Muscle of arm (tissue), 14 donors: ENCODE measurements at places on chromosomes 3 and 15.
A peak's percentile ranks its signal among the peaks of the same experiment; 100 is the strongest.

DNA sequence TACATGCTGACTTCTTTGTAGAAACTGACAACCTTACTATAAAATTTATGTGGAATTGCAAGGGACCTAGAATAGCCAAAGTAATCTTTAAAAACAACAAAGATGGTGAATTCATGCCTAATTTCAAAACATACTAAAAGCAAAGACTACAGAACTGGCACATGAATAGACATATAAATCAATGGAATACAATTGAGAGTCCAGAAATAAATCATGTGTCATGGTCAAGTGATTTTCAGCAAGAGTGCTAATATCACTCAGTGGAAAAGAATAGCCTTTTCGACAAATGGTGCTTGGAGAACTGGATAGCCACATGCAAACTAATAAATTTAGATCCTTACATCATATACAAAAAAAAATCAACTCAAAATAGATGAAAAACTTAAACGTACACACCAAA, 8.7 kb downstream of the IMPG2 start:
- DNase-seq, result no peak

- DNase-seq, result no peak
These were observed 3.6 kb downstream of the CRTAP start for GRCh38 chr3:33117461-33117860.

DNA sequence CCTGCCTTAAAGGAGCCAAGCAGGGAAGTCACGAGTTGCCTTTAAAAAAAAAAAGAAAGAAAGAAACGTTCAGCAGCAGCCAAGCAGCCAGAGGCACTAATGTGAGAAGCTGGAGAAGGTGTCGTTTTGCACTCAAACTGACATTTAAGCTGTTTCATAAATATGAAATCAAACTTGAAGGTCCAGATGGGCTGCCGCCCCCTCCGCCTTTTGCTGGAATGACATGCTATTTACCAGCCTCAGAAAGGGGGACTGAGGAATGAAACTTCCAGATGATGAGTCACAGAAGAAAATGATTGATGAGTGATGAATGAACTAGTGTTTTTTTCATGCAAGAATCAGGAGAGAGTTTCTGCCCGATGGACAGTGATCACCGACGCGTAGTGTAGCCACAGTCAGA, 396.8 kb downstream of the IGSF11 start:
- no peak for DNase-seq

DNA sequence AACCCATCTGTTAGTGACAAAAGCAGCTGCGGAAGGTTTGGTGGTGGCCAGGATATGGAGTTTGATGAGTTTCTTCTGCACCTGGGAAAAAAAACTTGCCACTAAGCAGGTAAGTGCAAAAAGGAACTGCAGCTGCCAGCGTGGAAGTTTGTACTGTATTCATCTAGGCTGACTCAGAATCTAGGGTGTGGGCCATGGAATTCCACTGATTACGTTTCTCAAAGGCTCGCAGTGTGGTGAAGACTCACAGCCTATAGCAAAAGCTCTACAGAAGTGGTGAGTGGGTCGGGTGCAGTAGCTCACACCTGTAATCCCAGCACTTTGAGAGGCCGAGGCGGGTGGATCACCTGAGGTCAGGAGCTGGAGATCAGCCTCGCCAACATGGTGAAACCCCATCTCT, 334.6 kb upstream of the GRM7 start:
- no peak for DNase-seq

- no peak for DNase-seq
These were observed 683 bp upstream of the CPEB1 start for GRCh38 chr15:82647835-82648256.

GRCh38 chr3:153614140-153614539, 452.1 kb downstream of the RAP2B start:
- DNase-seq, result no peak

DNA sequence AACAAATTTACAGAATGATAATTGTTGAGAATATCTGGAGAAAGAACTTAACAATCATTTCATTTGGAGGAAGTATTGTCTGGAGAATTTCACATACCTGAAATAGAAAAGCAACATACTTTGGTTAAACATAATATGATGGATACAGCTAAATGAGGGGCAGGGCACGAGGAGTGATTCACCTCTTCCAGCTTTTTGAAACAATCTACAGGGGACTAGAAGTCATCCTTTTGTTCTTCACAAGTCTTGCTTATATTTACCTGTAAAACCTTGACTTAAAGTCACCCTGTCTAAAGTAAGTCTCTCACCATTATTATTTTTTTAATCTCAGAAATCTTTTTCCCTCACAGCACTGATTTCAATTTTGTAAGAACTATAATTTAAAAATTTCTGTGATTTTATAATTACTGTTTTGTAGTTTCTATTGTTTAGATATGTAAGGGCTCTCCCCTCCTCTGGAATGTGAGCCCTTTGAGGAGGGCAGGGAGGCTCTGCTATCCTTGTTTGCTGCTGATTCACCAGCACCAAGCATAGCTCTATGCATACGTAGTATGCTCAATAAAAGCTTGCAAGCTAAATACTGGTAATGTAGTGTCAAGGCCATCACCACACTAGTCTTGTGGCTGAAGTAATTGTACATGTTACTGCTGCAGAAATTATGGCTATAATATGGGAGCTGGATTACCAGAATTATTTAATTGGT, 193.9 kb upstream of the THRB start:
- no peak for DNase-seq

- DNase-seq, result no peak
These were observed 122.3 kb upstream of the BHLHE40 start for GRCh38 chr3:4856986-4857385.

- DNase-seq, result no peak
These were observed 31.7 kb downstream of the POC1A start for GRCh38 chr3:52122491-52122890.

GRCh38 chr15:45645026-45645980, 10.5 kb downstream of the SQOR start:
- no peak for DNase-seq

DNA sequence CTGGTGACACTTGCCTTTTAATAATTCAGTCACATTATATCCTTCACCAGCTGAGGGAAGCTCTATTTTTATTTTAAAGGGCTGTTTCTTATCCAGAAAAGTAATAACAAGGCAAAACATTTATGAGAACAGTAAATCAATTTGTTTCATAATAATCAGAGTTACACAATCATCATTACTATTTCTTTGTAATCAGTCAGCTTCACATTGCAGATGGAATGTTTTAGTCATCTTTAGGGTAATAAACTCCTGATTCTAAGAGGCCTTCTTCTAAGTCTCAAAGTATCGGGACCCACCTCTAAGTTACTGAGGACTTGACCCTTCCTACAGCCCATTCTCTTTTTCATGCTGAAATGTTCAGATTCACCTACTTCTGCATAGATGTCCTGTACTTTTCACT, 298.3 kb upstream of the TGFBR2 start:
- DNase-seq, result no peak

- DNase-seq, result no peak
These were observed 16.6 kb downstream of the NFKBIZ start for GRCh38 chr3:101865751-101866509.

GRCh38 chr3:72195895-72196294, 410.9 kb upstream of the PROK2 start:
- DNase-seq, result no peak

DNA sequence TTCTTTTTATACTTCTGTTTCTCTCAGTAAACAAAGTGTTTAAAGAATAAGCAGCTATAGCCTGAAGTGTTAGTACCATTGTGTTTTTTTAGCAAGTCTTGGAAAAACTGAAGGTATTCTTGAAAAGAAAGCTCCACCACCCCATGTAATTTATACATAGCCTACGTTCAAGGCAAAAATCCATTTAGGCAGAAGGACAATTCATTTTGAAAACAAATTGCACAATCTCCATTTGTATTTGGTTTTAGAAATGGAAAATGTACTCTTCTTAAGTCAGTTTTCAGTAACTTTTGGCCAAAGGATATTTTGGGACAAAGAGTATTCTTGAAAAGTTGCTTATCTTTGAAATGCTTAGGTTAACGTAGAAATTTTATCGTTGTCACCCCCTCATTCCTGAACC, 34.5 kb downstream of the PTPRG start:
- DNase-seq, result no peak

DNA sequence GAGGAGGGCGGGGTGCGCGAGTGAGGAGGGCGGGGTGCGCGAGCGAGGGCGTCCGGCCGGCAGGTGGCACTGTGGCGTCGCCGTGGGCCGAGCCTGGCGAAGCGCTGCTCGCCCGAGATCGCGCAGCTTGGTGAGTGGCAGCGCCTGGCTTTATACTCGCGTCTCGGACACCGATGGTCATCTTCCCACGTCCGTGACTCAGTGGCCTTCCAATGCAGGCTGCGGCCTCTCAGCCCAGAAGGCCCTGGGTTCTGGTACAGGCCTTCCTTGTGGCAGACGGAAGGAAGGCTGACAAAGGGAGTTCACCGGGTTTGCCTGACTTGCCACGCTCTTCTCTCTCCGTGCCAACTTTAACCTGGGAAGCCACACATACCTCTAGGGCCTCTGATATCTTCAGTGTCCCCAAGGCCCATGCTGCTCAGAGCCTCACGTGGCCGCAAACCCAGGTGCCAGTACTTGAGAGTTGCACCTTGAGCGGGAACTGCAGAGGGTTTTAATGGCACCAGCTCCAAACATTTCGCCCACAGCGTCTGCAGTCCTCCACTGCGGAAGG, 195.3 kb upstream of the LYSMD4 start:
- peak; percentile 87 for DNase-seq

DNA sequence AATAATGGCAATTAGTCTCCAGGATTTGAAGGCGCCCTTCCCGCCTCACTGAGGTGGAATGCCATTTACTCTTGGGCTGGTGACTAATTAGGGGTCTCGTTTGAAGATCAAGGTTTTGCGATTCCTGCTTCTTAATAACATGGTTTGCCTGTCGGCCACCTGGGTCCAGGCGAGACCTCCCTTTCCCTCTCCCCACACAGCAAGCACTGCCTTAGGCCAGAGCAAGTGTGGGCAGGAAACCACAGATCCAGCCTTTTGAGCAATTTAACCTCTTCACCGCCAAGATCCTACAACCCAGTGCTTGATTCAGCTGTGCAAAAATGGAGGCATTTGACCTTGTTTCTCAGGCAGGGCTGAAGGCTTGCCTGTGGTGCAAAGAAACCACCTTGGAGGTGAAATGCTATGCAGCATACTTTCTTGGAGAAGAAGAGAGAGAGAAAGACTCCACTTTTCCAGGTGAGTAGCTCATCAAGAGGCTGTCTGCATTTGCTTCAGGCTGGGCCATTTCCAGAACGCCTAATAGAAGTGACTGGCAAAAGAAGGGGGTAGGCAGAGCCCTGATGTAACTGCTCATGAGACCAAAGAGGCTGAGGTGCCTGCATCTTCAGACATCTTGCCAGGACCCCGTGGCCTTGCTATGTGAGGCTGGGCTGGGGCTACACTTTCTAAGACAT, 34.1 kb upstream of the WNT5A start:
- DNase-seq, result no peak

DNA sequence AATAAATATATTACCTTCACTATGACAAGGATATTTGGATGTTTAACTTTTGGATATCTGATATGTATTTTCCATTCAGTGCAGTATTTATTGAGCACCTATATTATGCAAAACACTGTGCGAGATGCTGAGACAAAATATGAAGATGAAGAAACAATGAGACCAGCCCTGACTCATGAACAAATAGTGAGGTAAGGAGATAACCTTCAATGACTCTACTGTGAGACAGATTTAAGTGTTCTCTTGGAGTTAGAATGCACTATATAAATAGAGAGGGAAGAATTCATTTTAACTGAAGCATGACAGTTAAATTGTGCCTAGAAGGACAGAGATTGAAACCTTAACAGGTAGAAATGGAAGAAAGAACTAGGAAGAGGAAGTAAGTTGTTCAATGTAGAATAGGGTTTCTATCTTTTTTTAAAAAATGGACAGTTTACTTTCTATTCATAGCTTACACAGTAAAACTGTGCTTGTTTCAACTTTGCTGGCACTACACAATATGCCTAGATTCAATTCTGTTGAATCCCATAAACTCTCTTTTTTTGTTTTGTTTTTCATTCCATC, 124.2 kb downstream of the ZBTB20 start:
- no peak for DNase-seq

DNA sequence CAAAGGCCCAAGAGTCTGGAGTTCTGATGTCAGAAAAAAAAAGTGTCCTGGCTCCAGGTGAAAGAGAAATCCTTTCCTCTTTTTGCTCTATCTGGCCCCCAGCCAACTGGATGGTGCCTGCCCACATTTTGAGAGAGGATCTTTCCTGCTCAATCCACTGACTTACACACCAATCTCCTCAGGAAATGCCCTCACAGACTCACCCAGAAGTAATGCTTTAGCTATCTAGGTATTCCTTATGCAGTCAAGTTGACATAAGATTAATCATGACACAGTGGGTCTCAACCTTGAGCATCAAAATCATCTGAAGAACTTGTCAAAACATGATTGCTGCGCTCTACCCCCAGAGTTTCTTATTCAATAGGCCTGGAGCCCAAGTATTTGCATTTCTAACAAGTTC, 31.2 kb downstream of the STRIT1 start:
- no peak for DNase-seq

DNA sequence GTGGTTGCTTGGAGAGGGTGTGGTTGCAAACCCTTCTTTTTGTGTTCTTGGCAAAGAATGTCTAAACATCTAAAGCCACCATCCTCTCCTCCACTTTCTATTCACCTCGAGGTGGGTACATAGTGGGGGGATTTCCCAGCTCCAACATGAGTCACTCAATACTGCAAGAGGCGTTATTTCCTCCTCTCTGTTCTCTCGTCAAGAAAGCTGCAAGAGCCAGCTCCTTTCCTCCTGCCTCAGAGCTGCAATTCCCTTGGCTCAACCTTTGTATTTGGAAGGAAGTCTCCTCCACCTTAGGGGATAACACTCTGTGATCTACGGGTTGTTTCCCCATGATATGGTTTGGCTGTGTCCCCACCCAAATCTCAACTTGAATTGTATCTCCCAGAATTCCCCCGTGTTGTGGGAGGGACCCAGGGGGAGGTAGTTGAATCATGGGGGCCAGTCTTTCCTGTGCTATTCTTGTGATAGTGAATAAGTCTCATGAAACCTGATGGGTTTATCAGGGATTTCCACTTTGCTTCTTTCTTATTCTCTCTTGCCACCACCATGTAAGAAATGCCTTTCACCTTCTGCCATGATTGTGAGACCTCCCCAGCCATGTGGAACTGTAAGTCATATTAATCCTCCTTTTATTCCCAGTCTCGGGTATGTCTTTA, 138.4 kb downstream of the PLCL2 start:
- no peak for DNase-seq

- no peak for DNase-seq
These were observed 98.9 kb upstream of the CLSTN2 start for GRCh38 chr3:139835830-139836683.

DNA sequence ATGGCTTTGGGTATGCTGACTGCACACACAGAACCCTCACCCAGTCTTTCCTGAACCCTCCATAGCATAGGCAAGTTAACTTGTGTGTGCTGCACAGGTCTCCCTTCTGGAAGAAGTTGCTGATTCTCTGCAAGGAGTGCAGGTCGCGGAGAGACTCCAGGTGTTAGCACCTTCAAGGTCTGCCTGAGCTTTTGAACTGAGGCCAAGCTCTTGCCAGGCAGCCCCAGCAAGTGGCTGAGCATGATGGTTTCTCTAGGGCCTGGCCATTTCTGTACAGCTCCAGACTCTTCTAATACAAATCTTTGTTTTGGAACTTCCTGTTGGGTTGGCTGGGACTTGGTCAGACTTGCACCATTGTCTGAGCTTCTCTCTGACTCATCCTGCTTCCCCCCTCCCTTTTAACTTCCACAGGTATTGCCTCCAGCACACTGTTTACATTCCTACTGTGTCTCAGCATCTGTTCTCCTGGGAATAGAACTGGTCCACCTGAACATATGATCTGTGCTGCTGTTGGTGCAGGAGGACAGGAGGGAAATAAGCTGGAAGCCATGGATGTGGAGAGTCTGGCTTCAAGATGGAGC, 53.3 kb downstream of the KY start:
- DNase-seq, result no peak
